Right kidney (tissue), 9 donors: ENCODE measurements at places on chromosomes 4 and X.

DNA sequence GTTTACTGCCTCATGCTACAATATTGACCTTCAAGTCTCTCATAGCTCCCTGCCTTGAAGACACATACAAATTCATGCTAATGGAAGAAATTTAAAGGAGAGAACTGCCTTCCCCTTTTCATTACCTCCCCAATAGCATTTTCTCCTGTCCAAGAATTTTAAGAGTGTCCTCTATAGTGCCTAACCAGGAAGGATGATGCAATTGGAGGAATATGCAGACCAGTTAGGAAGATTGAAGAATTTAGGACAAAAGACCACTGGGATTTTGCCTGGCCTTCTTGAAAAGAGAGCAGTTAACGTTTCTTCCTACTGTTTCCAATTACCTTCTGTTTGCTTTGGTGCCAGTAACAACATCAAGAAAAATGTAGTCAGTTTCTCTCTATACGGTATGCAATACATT is 443.9 kb downstream of the INPP4B start:
- DNase-seq, result no peak

GRCh38 chr4:124529131-124529530 is 183.4 kb downstream of the ANKRD50 start:
- no peak for DNase-seq

DNA sequence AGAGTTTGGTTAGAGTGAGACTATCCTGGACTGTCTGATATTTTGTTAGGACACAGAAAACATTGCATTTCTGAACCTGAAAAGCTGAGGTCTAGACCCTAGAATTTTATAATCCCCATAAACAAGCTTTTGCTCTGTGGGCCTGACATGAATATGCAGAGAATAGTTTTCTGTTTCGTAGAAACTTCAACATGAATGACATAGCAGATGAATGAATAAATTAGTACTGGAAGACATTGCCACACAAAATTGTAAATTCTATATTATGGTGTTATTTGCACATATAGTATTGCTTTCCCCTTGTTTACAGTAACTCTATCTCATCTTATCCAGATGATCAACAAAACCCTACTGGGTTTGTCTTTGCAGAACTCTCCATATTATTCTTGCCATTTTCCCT is 54.9 kb upstream of the MAML3 start:
- DNase-seq, result no peak

DNA sequence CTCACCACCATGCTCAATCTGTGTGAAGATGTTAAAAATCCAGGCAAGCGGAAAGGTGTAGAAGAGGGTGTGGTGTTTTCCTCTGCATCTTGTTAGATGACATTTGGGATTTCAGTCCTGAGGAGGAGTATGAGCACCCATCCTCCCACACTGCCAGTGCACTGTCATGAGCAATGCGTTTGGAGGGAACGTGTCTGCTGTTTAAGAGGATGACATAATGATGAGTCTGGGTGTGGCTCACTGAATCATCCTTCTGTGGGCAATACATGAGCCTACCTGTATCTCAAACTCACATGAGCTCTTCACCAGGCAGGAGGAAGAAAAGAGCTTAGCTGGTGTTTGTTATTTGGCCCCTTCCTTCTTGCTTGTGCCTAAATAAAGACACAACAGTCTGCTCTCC is 67.9 kb upstream of the ARX start:
- DNase-seq, result no peak

- DNase-seq, result no peak
These were observed 14.4 kb downstream of the MCUB start for GRCh38 chr4:109574443-109574850.

GRCh38 chr4:113331811-113332210 is 282.4 kb downstream of the ANK2 start:
- DNase-seq, result no peak

GRCh38 chr4:3714642-3715001 is 51.6 kb upstream of the ADRA2C start:
- DNase-seq, result peak; percentile 44

DNA sequence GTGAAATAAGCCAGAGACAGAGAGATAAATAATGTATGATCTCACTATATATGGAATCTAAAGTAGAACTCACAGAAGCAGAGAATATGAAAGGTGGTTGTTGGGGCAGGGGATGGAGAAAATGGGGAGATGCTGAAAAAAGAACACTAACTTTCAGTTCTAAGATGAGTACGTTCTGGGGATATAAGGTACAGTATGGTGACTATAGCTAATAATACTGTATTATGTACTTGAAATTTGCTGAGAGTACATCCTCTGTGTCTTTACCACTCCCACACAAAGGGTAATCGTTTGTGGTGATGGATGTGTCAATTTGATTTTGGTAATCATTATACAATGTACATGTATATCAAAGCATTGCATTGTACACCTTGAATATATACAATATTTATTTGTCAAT is 6.6 kb downstream of the FBXL5 start:
- no peak for DNase-seq

DNA sequence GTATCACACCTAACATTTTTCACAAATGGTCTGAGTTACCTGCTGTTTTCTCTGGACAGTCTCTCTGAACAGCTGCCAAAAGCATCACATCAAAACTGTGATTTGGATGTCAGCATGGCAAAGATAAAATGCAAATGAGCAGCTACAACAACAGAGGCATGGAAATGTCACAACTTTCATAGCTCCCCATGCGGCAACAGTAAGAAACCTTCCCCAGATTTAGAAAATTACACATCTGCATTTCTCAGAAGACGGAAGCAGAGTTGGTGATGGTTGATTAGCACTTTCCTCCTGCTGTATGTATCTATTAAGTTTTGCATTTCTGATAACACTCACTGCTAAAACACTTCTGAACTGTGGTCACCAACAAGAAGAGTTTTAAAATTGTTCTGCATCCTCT is 9.7 kb downstream of the PRKG2 start:
- DNase-seq, result no peak

DNA sequence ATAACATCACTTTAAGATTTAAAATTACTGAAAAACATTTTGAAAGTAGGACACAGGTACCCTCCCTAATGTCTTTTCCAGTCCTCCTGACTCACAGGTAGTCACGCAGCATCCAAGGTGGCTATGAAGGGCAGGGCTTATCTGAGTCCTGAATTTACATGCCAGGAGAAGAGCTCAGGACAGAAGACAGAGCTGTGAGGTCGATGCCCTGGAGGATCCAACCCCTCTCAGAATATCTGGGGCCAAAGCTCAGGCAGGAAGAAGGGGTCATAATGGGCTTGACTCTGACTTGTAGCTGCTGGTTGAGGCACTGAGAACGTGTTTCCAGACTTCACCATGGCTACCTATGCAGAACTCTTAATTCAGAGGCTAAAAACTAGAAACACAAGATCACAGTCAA is 177.5 kb downstream of the AASDH start:
- DNase-seq, result no peak

DNA sequence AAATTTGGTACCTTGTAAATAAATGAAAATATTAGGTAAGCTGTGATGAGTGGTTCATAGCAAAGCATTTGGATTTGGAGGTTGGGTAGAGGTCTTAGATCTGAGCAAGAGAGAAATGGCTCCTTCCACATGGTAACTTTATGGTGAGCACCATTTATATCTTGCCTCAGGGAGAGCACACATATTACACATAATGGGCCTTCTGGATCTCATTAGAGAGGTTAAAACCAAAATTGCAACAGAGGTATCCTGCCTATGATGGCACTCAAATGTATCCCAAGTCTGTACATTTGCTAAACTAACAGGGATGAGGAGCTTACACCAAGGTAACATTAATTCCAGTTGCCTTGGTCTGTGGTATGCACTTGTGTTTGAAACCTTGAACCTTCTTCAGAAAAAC is 87.1 kb upstream of the PUDP start:
- no peak for DNase-seq

- peak; percentile 76 for DNase-seq
These were observed at the start of gene GRIA2 for GRCh38 chr4:157220371-157220881. GRIA2 (plus strand) TSS chr4:157220728; CDS start chr4:157221043, 315 bp downstream.

DNA sequence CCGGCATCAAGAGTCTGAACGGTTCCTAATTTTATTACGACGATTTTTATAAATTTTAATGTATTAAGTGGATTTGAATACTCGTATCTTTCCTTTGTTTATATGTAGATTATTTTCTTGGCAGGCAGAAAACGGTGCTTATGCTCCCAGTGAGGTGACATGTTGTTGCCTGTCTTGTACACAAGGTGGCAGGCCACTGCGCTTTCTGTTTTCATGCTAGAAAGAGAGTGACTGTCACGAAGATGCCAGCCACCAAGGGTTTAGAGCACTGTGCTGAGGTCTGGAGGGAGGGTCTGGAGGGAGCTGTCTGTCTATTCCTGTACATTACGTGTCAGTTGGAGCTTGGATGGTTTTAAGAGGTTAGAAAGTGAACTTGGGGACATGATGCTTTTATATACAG is 87.7 kb downstream of the SHROOM2 start:
- DNase-seq, result no peak

GRCh38 chrX:115581759-115582615 is 21.0 kb downstream of the PLS3 start:
- DNase-seq, result no peak

GRCh38 chrX:68387776-68388175 is 45.5 kb downstream of the OPHN1 start:
- no peak for DNase-seq

DNA sequence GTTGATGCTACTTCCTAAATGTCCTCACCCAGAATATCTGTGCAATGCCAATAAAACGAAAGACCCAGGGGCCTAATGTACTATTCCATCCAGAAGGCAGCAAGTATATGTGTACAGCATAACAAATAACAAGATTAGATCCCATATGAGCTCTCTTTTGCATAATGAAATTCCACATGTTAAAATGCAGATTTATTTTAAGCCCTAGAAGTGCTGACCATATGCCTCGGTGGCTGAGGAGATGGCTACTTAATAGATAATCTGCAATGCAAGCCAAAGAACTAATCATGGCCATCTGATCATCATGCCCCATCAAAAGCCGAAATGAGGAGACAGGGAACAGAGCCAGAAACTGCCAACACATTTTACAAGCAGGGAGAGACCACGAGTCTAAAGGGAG is 293.5 kb downstream of the KCNIP4 start:
- DNase-seq, result no peak

DNA sequence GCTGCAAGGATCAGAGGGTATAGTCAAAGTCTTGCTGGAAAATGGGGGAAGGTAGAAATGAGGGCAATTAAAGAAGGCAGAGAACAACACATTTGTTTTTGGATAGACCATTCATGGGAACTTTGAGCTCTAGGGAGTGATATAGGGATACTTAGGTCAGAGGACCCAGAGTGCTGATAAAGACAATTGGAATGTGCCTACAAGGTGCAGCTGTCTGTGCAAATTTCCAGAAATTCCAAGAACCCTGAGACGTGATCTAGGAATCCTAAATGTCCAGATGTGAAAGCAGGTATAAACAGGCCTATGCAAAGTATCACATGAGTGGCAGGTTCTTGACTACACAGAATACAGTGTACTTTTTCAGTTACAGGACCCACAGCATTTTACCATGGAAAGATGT is 24.2 kb downstream of the FNIP2 start:
- DNase-seq, result no peak

- DNase-seq, result no peak
These were observed 206.1 kb downstream of the SLC39A8 start for GRCh38 chr4:102139132-102139573.

- DNase-seq, result no peak
These were observed 52.0 kb upstream of the GLRB start for GRCh38 chr4:157023941-157024340.

DNA sequence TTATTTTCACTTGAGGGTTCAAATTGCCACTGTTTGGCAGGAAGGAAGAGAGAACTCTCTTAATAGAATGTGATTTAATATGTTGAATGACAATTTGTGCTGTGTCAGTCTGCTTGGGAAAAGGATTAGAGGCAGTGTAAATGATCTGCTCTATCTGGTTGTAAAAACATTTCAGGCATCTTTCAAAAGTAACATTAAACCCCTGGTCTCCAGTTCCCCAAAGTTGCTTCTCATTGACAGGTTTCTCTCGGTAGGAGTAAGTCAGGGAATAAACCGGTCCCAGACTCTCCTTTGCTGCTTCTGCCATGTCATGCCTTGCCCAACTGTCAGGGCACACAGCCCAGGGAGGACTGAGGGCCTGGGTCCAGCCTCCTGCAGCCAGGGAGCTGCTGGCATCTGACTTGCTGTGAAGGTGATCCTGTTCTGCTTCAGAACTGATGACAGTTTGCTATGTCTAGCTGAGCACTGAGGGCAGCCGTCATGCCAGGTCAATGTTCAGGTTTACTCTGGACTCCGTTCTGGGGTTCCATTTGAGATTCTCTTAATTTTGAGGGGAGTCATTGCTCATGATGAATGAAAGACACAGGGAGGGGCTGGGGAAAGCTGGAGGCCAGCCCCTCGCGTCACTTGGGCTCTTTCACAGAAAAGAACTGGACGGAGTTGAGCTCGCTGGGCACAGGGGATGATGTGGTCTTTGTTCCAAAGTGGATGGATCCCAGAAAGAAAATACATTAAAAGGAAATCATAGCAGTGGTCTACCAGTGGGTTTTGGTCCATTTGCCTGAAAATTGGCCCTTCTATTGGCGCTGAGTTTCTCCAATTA is 312.4 kb downstream of the ARHGAP10 start:
- DNase-seq, result no peak

- DNase-seq, result no peak
These were observed 33.0 kb downstream of the SGMS2 start for GRCh38 chr4:107857741-107858140.

- DNase-seq, result no peak
These were observed 9.8 kb upstream of the ACOT9 start for GRCh38 chrX:23752740-23753415.

DNA sequence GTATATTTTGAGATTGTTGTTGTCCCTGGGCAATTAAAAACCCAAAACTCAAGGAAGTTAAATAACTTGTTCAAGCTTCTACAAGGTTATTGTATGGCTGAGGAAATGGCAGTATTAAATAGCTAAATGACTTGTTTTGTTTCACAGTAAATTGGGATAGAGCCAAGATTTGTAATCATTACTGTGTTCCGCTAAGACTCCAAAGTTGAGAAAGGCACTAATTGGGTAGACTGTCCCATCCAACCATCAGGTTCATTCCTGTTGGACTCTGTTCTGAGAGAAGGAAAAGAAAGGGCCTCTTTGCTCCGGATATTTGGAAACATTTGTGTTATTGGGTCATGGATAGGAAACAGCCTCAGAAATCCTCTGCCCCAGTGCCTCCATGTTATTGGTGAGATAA is 82.2 kb downstream of the DCLK2 start:
- DNase-seq, result no peak

DNA sequence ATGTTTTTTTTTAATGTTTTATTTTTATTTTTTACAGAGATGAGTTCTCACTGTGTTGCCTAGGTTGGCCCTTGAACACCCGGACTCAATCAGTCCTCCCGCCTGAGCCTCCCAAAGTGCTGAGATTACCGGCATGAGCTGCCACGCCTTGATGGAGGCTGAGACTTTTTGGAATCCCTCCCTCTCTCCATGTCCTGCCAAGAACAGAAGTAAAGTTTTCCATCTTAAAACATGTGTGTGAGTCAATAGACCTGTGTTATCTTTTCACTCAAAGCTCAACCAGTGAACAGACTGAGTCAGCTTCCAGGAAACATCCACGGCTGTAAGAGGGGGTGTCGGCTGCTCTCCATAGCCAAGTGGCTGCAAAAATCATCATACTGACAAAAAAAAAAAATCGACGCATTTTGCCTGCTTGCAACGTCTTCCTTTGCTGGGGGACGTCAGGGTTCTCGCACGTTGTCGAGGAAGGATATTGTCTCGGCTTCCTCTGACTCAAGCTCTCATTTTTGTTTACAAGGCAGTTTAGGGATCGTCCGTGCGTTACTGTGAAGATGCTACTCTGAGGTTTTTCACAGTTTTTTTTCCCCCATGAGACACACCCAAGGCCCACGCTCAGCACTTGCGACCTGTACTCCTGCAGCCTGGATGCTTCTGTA is 10.0 kb upstream of the ASMTL start:
- no peak for DNase-seq

GRCh38 chrX:153533091-153533490 is 15.6 kb downstream of the ATP2B3 start:
- no peak for DNase-seq
